ENCODE measurements at places on chromosomes 6 and 20.

DNA sequence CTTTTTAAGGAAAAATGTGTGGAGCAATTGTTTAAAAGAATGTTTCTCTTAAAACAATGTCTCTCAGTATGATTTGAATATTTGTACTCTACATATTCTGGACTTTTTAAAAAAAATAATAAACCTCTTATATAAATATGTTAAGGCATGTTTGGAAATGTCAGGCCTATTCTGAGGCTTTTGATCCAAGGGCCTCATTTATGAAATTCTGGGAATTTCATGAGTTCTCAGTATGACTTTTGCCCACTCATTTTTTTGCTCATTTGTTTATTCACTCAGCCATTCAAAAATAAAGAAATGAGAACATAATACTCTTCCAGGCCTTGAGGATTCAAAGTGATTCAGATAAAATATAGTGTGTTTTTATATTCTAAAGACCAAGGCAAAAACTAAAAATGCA is 60.4 kb downstream of the DOK5 start:
- no peak for DNase-seq

GRCh38 chr20:53003420-53004154 is 31.4 kb downstream of the TSHZ2 start:
- no peak for DNase-seq

GRCh38 chr6:89350281-89350966 is 2.1 kb downstream of the UBE2J1 start:
- no peak for DNase-seq

DNA sequence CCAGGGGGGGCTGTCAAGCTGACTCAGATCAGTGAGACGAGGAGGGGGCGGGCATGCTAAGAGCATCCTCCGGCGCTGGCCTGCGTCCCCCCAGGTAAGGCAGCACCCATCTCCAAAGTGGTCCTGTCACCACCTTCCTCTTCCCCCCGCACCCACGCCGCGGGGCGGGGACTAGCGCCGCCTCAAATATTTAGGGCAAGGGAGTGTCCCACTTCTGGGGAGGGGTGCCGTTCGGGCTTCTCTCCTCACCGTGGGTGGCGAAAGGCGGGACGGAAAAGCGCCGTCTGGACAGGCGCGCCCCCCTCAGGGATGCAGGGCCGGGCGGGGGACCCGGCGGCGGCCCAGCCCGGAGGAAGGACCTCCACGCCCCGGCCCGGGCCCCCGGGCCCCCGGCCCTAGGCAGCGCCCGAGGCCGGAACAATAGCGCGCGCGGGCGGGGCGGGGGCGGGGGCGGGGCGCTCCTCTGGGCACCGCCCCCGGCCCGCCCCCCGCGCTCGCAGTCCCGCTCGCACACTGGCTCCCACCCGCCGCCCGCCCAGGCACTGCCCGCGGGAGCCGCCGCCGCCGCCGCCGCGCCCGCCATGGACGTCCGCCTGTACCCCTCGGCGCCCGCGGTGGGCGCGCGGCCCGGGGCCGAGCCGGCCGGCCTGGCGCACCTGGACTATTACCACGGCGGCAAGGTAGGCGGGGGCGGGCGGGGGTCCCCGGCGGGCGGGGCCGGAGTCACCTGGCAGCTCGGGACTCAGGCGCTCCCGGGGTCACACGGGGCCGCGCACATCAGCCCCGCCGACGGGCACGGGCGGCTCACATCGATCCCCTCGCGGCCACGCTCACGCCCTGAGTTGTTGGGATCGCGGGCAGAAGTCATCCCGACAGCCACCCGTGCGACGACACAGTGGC is at the start of gene TOX2:
TOX2 (plus strand) TSS at position 542 of the 900 bp plus-strand sequence; CDS start at position 582, 40 bp downstream.
- peak; percentile 20 for DNase-seq

DNA sequence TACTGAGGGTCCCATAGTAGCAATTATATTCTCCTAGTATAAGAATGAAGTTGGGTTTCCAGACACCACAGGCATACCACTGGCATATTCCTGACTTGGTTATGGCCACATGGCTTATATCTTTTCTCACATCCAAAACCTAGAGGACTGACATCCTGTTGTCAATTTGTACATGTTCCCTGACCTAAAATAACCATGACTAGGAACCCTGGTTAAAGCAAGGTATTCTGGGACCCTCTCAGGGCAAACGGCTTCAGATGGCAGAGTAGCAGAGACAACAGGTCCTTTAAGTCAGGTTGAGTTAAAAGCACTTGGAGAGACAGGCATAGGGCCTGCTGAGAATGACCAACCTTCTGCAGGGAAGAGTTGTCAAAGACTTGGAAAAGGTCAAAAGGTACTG is 12.6 kb downstream of the MAP3K5 start:
- DNase-seq, result no peak

DNA sequence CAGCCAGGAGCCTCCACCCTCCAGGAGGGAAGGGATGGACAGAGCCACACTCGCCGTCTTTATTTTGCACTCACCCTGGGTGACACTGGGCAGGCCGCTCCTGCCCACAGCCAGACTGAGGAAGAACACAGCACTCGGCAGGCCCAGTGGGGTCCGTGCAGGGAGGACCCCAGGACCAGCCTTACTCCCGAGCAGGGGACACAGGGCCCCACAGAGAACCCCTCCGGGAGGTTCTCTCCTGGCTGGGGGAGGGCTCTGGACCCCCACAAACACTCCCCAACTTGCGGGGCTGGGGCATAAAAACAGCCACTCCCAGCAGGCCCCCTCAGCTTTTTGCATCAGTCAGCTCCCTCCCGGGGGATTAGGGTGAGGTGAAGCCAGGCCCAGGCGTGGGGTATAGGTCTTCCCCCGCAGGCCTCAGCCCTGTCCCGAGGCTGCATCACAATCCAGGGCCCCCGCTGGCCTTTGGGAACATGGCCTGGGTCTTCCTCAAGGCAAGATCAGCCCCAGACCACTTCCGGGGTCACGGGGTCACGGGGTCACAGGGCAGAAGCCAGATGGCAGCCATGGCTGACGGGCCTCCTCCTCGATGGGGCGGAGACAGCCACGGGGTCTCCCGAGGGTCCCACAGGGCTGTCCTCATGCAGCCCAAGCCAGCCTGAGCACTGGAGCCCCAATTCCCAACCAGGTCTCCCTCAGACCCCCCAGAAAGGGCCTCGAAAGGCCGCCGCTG is 3.2 kb downstream of the TNFRSF6B start:
- no peak for DNase-seq

DNA sequence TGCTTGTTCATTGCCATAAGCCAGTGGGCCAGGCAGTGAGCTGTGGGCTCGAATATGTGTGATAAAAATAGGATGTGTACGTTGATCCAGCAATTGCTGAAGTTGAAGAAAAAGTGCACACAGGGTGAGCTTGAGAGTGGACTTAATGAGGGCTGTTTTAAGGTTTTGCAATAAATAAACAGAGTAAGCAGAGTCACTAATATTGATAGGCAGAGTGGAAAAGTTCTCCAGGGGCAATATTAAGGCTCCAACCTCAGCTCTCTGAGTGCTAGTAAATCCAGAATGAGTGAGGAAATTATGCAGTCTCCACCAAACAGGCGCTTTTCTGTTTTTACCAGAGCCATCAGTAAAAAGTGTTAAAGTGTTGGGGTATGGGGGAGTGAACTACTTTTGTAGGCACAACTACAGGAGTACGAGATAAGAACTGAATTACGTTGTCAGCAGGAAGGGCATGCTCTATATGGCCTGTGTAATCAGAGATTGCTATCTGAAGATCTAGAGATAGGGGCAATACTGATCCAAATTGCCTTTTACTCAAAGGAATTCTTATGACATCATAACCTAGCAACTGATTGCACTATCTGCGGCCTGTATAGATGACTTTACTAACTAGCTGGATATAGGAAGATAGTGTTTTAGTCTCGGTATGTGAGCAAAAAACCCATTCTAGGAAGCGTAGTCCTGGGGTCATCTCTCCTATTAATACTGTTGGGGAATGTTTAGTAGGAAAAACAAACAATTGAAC is 7.6 kb upstream of the TBC1D20 start:
- no peak for DNase-seq

DNA sequence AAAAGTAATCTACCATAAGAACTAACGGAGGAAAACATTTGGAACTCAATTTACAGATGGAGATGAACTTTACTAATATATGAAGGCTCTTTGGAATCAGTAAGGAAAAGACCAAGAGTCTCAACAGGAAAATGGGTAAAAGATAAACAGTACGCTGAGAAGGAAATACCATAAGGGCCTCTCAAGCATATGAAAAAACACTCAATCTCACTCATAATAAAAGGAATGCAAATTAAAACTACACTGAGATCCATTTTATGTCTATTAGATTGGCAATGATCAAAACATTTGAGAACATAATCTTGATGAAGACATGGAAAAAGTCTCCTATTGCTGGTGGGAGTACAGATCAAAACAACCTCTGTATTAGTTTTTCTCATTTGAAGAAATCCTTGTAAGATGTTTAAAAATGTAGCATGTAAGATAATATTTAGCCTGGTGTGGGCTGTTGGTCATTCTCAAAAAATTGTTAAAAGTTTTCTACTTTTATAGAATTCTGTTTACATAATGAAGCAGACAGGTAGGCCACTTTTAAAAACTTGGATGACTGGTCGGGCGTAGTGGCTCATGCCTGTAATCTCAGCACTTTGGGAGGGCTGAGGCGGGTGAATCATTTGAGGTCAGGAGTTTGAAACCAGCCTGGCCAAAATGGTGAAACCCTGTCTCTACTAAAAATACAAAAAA is 14.5 kb downstream of the REV3L start:
- no peak for DNase-seq

DNA sequence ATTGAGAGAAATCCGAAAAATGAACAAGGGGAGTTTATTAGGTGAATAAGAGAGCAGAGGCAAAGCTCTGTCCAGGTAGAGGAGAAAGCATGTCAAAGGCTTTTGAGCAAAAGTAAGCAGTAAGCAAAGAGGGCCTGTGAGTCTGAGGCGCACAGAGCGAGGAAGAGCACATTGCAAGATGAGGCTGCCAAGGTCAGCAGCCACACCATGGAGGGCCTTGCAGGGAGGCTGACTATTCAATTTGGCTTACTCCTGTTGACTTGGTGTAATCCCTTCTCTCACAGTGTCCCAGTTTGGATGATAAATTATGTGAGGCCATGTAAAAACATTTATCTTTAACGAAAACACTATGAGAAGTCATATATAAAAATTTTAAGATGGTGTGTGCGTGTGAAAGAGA is 32.4 kb downstream of the SESN1 start:
- DNase-seq, result no peak

- DNase-seq, result no peak
Measured at GRCh38 chr6:165689699-165690098, 26.7 kb upstream of the PDE10A start.

DNA sequence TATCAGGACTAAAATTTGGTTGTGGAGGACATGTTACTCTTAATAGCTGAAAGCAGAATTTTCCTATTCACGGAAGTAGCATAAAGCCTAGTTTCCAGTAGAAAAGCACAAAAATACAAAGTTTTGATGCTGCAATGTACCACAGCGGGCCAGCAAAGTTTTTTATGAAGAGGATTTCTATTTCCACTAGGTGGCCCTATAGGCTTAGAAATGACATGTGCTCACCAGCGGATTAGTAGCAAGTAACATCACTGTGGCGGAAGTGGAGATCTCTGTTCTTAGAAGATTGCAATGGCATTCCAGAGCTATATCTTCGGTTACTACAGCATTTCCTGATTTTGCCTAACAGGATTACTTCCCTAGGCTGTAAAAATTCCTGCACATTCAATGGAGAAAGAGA is 1219.0 kb upstream of the EYS start:
- no peak for DNase-seq

DNA sequence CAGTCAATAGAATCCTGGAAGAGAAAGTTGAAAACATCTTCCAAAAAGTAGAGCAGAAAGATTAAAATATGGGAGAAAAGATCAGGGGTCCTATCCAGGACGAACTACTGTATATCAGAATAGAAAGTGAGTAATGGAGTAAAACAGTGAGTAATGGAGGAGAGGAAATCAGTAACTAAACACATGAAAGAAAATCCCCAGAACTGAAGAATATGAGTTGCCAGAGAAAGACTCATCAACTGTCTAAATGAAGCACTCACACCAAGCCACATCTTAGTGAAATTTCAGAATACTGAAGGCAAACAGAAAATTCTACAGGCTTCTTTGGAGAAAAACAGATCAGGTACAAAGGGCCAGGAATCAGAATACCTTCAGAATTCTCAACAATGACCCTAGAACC is 14.9 kb downstream of the IL17A start:
- DNase-seq, result no peak

- no peak for DNase-seq
Measured at GRCh38 chr6:72712910-72713309, 91.0 kb downstream of the KCNQ5 start.

- DNase-seq, result no peak
Measured at GRCh38 chr6:21310568-21311140, 282.9 kb upstream of the SOX4 start.

DNA sequence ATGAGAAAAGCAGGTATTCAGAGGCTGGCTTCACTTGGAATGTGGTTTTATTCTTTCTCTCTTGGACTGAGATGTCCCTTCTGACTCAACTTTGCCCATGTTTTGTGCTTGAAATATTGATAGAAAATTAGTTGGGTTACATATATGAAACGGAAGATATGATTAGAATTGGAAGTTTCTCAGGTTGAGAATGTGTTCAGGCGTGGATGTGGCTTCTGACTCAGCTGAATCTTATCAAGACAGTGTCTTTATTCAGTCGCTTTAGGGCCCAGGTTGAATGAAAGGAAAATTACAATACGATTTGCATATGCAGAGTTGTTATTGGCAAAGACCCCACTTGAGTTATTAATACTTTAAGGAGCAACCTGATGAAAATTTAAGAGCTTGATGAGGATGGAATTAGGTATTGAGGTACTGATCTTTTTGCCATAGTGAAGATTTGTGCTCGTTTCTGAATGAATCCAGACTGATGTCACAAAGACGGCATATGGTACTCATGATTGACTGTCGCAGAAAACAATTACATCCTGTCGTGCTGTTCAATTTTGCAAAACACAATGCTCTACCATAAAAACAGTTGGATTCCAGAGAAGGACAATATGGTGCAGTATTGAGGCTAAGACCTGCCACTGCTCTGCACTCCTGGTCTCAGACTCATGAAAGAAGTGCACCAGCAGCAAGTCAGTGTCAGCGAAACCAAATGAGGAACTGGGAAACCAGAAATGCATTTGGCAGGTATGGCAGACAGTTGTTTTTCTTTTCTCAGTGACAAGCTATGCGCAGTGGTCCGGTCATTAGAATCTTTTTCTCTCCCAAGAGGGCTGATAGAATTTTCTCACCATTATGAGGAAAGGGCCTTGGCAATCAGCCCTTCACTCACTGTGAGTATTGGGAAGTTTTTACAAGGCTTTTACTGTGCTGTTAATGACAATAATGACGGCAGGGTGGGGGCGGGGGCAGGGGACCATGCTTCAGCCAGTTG is 158.3 kb downstream of the DOK5 start:
- no peak for DNase-seq

DNA sequence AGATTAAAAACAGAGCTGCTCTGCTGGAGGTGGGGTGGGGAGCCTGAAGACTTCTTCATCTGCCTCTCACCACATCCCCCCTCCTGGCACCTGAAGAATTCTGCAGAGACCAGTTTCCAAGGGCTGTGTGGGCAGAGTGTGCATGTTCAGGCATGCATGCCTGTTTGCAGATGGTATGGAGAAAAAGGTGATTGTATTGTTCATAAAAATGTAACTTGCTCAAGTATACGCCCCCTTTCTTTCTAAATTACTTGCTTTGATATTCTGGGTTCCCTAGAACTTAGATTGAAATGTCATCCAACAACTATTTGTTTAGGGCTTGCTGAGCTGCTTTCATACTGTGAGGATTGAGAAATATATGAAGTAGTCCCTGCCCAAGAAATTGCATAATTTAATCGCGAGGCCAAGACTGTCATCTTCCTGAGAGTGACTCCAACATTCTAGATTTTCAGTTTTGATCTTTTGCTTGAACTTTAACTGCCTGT is 83.6 kb downstream of the LCA5 start:
- DNase-seq, result no peak
